ENCODE measurements at places on chromosomes 13 and 19.

GRCh38 chr19:44747739-44748425 lies 626 bp upstream of the BCL3 start:
- no peak for DNase-seq

DNA sequence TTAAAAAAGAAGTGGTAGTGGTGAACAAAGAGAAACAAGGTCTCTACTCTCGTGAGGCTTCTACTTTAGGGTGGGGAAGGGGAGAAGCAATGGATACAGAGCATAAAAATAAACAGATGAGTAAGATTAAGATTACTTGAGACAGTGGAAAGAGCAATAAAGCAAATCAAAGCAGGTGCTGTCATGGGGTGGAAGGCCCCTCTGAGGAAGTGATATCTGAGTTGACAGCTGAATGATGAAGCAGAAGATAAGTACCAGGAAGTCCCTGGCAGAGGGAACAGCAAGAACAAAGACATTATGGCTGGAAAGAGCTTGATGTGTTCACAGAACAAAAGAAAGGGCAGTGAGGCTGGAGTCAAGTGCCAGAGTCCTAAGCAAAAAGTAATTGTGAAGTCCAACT lies 221.8 kb downstream of the ENOX1 start:
- DNase-seq, result no peak

GRCh38 chr19:34560229-34560628 lies 78.7 kb downstream of the WTIP start:
- DNase-seq, result no peak

GRCh38 chr19:53982001-53982451 lies 9.4 kb upstream of the CACNG6 start:
- DNase-seq, result no peak

- no peak for DNase-seq
These were observed 203.1 kb downstream of the TM9SF2 start for GRCh38 chr13:99704390-99704789.

DNA sequence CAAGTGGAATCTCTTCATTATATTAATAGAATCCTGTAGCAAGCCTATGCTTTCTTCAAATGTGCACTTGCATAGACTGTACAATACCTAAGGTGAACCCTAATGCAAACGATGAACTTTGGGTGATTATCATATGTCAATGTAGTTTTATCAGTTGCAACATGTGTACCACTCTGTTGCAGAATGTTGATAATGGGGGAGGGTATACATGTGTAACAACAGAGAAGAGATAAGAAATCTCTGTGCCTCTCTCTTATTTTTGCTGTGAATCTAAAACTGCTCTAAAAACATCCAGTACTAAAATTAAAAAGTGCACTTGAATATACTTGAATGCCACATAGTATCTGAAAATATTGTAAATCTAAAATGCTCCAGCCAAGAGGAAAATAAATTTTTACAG lies 820.8 kb upstream of the MIR17HG start:
- DNase-seq, result no peak

GRCh38 chr19:3494559-3494958 lies 5.9 kb downstream of the DOHH start:
- DNase-seq, result peak; percentile 24

Measured in activated effector memory CD4-positive, alpha-beta T cell treated with Interleukin-2 at 50 U/mL for 16 hours (primary cell).